NCI-H146 (cell line): ENCODE measurements at places on chromosomes 16 and 17.

- no peak for DNase-seq
These were observed 51.8 kb downstream of the C16orf82 start for GRCh38 chr16:27118526-27118925.

DNA sequence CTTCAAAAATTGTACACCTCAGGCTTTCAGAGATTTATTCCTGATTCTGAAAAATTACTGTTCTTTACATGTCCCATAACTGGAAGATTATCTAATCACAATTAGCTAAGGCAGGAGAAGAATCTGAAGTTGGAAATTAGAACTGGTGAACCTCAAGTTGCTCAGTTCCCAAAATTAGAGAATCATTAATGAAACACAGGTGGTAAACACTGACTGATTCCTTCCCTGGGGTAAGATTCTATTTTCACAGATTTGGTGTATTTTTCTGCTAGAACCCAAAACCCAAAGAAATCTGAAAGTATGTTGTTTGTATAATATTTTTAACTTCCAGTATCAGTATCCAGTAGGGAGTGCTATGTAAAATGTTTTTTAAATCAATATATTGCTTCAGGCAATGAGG, 25.7 kb downstream of the PHKB start:
- no peak for DNase-seq

GRCh38 chr16:425740-426114, 278 bp downstream of the RAB11FIP3 start:
- peak; percentile 62 for DNase-seq

DNA sequence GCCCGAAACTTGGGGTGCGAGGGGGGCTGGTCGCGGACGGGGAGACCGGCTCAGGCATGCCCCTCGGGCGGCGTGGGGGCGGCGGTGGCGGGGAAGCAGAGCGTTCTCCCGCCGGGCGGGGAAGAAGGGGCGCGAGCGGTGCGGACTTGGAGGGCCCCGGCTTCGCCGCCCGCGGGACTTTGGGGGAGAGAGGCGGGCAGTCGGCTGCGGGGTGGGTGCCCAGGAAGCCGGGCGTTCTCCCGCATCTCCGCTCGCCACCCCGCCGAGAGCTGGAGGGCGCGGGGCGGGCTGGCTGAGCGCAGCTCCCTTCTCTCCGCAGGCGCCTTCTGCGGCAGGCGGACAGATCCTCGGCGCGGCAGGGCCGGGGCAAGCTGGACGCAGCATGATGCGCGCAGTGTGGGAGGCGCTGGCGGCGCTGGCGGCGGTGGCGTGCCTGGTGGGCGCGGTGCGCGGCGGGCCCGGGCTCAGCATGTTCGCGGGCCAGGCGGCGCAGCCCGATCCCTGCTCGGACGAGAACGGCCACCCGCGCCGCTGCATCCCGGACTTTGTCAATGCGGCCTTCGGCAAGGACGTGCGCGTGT, 772 bp downstream of the NTN1 start:
- DNase-seq, result peak; percentile 38

DNA sequence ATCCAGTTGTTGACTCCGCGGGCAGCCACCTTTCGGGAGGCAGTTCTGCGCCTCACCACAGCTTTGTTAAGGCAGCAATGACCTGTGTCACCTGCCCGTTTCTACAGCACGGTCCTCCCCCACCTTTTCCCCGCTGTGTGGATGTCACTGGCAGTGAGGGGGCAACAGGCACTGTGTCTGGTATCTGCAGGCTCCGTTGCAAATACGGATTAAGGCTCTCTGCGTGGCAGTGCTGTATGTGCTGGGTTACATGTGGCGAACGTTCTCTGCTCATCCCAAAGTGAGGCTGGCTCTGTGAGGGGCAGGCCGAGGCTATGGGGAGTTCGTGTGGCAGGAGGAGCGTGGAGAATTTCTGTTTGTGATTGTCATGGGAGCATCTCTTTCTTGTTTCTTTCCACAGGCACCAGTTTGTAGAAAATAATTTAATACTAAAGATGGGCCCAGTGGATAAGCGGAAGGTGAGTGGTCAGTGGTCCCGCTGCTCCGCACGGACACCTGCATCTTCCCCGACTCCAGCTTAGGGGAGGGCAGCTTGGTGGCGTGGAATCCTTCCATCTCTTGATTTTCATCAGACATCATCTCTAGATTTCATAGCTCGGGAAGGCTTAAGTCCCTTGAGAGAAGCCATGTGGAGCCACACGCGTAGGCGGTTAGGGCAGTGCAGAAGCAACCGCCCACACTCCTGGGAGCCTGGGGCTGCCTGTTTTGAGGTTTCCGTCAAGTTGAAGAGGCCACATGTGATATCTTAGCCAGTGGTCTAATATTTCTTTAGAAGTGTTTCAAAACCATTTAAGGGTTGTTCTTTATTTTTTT, 57.8 kb downstream of the PDPK1 start:
- DNase-seq, result no peak
